NCI-H2107 (cell line): ENCODE measurements at places on chromosomes 12 and 14.

DNA sequence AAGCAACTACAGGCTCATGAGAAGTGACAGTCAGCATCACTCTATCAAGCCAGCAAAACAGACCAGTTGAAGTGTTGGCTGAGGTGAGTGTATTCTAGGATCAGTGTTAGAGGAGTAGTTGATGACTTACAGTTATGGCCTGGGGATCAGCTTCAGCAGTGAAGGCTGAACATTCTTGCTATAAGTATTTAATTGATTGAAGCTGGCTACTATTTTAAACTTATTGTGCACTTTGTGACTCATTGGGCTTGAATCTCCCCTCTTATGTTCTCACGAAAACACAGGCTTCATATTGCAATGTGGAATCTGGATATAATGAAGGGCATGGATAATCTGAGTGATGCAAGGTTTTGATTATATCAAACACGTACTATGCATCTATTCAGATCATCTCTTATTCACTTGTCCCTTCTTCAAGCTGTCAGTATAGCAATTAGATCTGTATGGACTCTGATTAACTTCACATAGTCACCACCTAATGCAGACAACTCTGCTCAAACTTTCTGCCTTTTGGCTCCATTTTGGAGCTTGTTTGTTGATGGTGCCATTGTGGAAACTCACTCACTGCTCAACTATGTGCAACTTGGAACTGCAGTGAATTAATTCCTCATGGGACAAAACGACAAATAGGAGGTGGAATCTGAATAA is 309.2 kb downstream of the SLC16A7 start:
- no peak for DNase-seq

- no peak for DNase-seq
Observed at GRCh38 chr12:54277823-54278276, 2.1 kb downstream of the CBX5 start.

GRCh38 chr12:13961971-13962370 is 19.4 kb downstream of the GRIN2B start:
- DNase-seq = no peak

- DNase-seq = no peak
Observed at GRCh38 chr12:52558781-52559445, 6.0 kb upstream of the KRT71 start.

DNA sequence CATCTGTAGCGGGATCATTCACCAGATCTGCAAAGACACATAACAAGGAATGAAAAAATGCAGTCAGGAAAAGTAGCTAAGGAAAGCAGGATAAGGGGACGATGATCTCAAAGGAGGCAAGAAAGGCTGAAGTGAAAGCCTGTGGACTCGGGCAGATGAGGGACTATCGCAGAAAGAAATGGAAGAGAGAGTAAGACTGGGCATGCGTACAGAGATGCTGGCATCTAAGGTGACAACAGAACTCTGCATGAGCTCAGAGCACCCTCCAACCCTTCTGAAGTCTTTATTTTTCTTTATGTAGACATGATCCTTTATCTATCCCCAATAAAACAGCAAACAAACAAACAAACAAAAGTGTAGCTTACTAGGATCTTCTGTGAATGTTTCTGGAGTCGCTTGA is 7.2 kb downstream of the MFAP5 start:
- DNase-seq = no peak
